ENCODE measurements at places on chromosomes 16 and 17.

DNA sequence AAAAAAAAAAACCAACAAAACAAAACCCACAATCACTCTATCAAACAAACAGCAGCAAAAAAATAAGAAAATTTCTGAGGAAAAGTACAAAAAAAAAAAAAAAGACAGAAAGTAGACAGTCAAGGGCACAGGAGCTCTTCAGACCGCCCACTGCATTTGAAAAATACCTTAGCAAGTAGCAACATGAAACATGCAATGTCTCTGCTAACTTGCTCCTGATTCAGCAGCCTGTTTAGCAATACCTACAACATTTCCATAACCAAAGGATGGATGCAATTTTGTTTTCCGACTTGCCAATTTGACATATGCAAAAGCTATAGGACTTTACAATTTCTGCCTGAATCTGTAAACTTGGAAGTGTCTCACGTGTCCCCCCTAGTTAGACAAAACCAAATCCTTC is 57.4 kb downstream of the SYNRG start:
- peak; percentile 23 for DNase-seq

- no peak for DNase-seq
These were observed 386.4 kb downstream of the WWOX start for GRCh38 chr16:78485917-78486257.

- DNase-seq: no peak
These were observed 8.9 kb downstream of the RHBDF2 start for GRCh38 chr17:76492123-76492988.

GRCh38 chr17:45022288-45022648 is 29.2 kb downstream of the DCAKD start:
- DNase-seq: no peak

GRCh38 chr17:40547785-40548478 is 17.3 kb downstream of the CCR7 start:
- no peak for DNase-seq

- DNase-seq: no peak
These were observed 66.0 kb downstream of the GNAO1 start for GRCh38 chr16:56257239-56257638.

DNA sequence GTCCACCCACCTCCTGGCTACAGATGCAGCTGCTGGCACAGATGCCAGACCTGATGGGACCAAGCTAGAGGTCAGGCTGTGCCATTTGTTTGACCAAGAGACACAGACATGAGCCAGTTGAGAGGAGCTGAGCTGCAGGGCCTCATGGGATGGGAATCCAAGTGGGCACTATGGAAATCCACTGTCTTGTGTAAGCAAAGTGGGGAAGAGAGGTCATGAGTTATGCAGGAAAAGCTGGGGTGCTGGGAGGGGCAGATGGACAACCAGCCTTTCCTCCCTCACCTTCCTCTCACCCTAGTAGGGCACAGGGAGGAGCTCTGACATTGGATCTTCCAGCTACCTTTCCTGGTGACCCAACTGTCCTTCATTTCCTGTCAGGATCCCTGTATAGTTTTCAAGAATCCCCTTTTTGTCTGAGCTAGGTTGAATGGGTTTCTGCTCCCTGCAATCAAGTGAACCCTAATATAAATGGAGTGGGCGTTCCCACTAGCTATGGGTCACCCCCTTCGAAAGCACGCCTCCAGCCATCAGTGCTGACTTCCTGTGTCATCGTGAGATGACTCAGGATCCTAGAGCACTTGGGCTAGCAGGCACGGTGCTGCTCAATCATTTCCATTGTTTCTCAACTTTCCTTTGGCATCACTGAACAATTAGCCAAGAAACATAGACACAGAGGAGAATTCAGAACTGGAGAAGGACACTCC is 13.6 kb downstream of the ATPAF2 start:
- DNase-seq: peak; percentile 66

DNA sequence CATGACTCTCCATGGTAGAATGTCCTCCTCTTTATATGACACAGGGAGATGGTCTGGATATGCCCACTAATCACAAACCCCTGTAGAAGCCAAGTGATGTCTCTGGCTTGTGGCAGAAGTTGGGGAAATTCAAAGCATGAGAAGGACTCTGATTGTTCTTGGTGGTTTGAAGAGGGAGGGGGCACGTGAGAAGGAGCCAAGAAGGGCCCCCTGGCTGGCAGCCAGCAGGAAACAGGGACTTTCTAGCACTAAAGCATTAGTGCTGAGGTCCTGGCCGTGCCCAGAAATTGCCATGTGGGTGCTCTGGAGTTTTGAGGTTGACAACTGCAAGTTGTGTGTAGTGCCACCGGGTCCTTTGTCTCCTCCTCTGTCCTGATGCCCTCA is 199.9 kb downstream of the LGALS9B start:
- no peak for DNase-seq

DNA sequence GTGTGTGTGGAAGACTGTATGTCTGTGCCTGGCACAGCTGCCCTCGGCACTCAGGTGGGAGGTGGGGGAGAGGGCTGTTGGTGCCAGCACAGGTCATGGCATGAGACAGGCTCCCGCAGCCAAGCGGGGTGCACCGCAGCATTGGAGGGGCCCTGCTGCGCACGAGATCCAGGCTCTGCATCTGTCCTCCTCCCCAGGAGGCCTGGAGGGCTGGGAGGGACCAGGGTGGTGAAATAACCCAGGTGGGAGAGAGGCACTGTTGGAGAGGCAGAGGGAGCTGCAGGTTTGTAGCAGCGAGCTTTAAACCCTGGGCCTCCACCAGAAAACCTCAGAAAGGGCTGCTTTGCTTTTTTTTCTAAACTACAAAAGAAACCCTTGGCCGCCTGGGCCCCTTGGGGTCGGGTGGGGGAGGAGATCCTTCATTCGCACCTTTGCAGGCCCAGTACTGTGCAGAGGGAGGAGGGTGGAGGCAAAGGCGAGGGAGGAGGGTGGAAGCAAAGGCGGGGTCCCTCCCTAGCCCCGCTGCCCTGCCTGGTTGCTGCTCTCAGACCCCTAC is 241.7 kb downstream of the SEC14L1 start:
- no peak for DNase-seq

All from AG10803 (cell line).